Smooth muscle cell of trachea (primary cell): ENCODE measurements at places on chromosomes 6 and 20. TPM values are rescaled to one million over a fixed set of nuclear protein-coding genes. Genes with fewer than 3 reads are reported as not detected.

Gene EGFL8
- total RNA-seq: 0.66 and 1.9 TPM in 2 replicates

Gene SNAI1
- total RNA-seq: 0.29 and 0.83 TPM in 2 replicates

Gene SFTA2
- not detected in 2 replicates for total RNA-seq

Gene GUCA1A
- 0.15 and 0.33 TPM in 2 replicates for total RNA-seq

Gene FAXC
- total RNA-seq: 0.66 and 1.3 TPM in 2 replicates

Gene DDX39B
- 332 and 492 TPM in 2 replicates for total RNA-seq

Gene TNNC2
- total RNA-seq: 1.0 and 2.2 TPM in 2 replicates

Gene FAM209B
- not detected in 2 replicates for total RNA-seq

Gene TOX2
- 3.5 TPM in 2 replicates for total RNA-seq

Gene SLC32A1
- not detected in 2 replicates for total RNA-seq

Gene DLL1
- total RNA-seq: 0.15 and 3.0 TPM in 2 replicates

Gene TBX18
- total RNA-seq: 28.1 and 55.7 TPM in 2 replicates

Gene TUBB2B
- total RNA-seq: 4.0 and 4.1 TPM in 2 replicates

Gene CST4
- not detected in 2 replicates for total RNA-seq

Gene TMC2
- total RNA-seq: not detected in 2 replicates

Gene NR2E1
- not detected in 2 replicates for total RNA-seq

Gene RRAGD
- total RNA-seq: 0.58 and 1.3 TPM in 2 replicates

Gene NUDT3
- total RNA-seq: 16.9 and 24.4 TPM in 2 replicates
